ENCODE measurements at places on chromosomes 7 and 10.

- DNase-seq = no peak
Observed at GRCh38 chr7:30437823-30438574, 40.6 kb downstream of the NOD1 start.

DNA sequence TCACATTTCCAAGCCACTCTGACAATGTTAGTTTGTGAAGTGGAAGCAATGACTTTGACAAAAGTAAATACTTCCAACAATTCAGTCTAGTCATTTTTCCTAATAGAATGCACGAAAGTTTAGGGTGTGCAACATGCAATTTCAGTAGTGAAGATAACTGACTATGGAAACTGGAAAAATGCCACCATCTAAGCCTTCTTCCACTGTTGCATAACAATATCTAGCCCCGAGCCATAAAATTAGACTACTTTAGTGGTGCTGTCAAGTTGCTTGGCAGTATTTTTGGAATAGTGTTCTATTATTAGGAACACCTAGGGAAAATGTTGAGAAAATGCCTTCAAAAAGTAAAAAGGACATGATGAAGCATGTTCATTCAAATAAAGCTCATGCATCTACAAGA lies 17.9 kb downstream of the SEMA3A start:
- DNase-seq = no peak

DNA sequence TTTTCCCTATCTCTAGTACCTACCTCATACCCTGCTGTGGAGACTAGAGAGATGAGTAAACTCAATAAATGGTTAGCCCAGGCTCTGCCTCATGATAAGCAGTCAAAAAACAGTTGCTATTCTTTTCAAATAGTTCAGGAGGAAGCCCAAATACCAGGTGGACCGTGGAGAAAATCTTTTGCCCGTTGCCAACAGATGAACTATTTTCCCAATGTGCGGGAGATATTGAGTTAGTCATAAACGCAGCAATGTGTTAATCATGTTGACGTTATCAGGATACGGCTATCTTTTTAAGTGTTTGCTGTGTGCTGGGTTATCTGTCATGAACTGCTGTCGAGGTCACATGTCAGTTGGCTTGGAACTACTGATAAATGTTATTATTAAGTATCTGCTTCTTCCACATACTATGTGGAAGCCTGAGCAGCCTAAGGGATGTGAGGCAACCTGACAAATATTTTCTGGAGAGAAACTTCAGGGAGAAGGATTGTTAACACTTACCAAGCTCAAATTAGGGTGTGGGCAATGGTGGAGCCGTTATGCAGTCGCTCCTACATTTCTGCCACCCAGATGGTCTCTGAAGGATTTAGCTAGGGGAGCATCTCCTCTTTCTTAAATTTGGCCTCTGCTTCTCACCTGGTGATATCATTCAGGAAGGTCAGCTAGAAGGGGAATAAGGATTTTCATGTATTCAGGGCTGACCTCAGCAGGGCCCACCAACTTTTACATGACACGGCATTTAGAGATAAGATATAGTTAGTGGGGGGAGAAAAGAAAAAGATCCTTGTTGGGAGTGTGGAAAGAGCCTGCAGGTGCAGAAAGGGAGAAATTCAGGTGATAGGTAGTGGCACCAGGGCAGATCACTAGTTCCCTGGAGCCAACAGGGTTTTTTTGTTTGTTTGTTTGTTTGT lies 33.5 kb upstream of the SLC26A3 start:
- no peak for DNase-seq

DNA sequence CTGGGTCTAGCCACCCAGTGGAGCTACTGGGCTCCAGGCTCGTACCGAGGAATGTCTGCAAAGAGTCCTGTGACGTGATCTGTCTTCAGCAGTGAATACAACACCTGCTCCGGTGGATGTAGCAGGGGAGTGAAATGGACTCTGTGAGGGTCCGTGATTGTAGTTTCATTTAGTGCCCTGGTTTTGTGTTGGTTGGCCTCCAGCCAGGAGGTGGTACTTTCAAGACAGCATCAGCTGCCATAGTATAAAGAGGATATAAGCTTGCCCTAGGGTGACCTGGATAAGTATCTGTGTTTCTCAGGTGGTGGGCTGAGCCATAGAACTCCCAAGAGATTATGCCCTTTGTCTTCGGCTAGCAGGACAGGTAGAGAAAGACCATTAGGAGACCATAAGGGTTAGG lies 24.6 kb upstream of the WNT2 start:
- no peak for DNase-seq

DNA sequence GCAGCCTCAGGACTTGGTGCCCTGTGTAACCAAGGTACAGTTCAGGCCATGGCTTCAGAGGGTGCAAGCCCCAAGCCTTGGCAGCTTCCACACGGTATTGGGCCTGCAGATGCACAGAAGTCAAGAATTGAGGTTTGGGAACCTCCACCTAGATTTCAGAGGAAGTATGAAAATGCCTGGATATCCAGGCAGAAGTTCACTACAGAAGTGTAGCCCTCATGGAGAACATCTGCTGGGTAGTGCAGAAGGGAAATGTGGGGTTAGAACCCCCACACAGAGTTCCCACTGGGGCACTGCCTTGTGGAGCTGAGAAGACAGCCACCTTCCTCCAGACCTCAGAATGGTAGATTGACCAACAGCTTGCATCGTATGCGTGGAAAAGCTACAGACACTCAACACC lies 3.4 kb upstream of the SEM1 start:
- DNase-seq = no peak

DNA sequence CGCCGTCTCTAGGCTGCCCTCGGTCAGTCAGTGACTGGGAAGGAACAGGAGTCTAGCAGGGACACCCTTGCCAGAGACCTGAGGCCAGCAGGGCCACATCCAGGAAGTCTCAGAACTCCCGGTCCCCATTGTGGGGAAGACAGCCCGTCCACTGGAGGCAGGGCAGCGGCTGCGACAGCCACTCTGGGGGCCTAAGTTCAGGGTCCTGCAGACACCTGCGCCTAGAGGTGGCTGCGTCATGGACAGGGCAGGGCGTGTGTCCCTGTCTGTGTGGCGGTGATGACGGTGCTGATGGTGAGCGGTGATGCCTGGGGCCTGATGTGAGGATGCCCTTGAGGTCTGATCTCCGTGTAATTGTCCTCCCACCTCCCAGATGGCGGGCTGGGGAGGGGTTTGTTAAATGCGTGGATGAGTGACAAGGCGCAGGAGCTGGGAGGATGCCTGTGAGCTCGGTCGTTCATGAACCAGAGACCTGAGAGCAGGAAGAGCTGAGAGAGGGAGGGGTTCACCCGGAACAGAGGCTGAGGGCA lies 537.9 kb upstream of the FOXK1 start:
- DNase-seq = no peak

- DNase-seq = peak; percentile 56
Observed at GRCh38 chr10:94279835-94280709, 82.7 kb downstream of the NOC3L start.

- DNase-seq = no peak
Observed at GRCh38 chr10:112812586-112812985, 137.5 kb upstream of the TCF7L2 start.

DNA sequence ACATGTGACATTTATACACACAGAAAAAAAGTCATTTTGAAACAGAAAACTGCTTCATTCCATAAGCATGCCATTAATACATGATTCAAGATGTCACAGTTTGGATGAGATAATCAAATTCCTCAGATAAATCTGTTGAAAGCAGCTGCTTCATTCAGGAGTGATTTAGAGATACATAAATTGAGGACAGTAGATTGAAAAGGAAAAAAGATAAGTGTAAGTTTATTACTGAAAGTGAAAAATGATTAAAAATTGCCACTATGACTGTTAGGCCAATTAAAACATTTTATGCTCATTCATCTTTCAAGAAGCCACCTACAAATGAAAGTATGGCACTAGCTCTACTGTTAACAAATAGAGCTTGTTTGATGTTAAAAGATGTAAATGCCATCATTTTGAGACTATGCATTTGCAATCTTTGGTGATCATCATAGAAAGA lies 136.9 kb upstream of the CDK6 start:
- DNase-seq = no peak

- DNase-seq = no peak
Observed at GRCh38 chr7:29328811-29329210, 134.2 kb downstream of the CHN2 start.

GRCh38 chr10:27534161-27534700 lies 30.1 kb downstream of the RAB18 start:
- no peak for DNase-seq

DNA sequence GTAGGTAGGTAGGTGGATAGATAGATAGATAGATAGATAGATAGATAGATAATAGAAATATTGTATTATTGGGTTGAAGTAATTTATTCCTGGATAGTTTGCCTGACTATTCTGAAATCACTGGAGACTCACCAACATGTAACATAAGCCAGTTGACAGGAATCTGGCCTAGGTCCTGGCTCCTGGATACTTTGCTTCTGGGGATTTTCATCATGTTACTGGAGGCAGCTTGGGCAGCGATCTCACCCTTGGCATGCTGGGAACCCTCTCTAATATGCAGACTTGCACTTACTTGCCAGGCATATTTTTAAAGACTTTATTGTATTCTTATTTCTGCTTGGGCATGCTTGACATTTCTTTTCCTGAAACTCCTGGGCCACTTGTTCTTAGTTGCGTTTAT lies 709.1 kb upstream of the FZD8 start:
- no peak for DNase-seq

Measured in activated T-cell treated with anti-CD3 and anti-CD28 coated beads for 48 hours (primary cell).